ENCODE measurements at places on chromosomes 3 and 15.

- no peak for DNase-seq
Observed at GRCh38 chr3:127656906-127657305, 15.8 kb upstream of the ABTB1 start.

GRCh38 chr15:41022487-41023090 lies 69.3 kb downstream of the CHAC1 start:
- DNase-seq, result peak; percentile 40

DNA sequence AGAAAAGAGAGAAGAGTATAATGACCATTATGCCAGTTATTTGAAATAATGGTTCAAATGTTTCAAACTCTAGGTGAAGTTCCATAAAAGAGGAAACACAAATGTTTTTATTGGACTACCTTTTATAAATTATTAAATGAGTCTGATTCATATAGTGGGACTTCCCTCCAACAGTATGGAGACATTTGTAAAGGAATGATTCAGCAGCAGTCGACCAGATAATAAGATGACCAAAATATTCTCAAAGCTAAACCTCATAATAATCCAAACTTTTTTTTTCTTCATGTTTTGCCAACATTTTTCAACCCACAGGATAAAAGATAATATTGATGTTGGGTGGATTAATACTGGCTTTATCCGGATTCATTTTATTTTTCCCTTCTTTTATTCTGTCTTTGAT lies 18.8 kb downstream of the TIPARP start:
- no peak for DNase-seq

DNA sequence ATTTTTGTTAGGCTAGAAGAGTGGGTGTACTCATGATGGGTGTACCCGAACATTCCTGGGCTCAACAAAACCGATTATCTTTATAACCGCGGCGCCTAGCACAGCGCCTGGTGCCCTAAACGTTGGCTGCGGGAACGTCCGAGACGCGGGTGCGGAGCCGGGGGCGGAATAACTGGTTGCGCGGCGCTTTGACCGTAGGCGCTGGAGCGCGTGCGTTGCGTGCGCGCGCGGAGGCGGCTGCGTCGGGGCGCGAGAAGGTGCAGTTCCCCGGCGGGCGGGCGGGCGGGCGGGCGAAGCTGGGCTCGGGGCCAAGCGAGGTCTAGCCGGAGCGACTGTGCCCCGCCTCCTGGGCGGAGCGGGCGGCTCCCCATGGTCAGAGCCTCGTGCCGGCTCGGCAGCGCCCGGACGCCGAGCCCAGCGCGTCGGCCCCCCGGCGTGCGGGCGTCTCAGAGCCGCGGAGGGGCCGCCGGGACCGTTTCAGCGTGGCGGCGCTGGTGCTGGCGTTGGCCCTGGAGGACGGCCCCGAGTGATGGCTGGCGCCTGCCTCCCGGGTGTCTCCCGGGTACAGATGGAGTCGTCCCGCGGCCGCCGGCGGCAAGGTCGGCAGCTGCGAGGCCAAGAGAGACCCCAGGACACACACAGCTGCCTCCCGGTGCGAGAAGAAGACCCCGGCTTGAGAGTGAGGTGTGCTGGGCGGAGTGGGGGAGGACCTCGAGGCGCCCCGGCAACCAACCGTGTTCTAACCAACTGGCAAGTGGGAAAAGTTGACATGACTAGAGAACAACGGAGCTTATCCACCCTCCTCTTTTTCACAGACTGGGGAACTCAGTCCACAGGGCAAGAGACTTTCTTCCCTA lies at the start of gene PLAAT1:
TSS of gene PLAAT1 (plus strand) at position 373 of the 857 bp plus-strand sequence. CDS start 14,429 bp downstream, outside the sequence.
- DNase-seq, result no peak

- DNase-seq, result no peak
Observed at GRCh38 chr3:50369012-50369670, 9.8 kb upstream of the TMEM115 start.

DNA sequence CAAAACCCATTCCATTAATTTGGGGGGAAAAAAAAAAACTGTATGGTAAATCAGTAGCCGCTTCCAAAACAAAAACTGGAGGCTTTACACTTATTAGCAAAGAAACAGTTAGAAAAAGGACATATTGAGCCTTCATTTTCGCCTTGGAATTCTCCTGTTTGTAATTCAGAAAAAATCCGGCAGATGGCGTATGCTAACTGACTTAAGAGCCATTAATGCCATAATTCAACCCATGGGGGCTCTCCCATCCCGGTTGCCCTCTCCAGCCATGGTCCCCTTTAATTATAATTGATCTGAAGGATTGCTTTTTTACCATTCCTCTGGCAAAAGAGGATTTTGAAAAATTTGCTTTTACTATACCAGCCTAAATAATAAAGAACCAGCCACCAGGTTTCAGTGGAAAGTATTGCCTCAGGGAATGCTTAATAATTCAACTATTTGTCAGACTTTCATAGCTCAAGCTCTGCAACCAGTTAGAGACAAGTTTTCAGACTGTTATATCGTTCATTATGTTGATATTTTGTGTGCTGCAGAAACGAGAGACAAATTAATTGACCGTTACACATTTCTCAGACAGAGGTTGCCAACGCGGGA lies 9.4 kb upstream of the RPL24 start:
- peak; percentile 52 for DNase-seq

GRCh38 chr15:58314593-58315216 lies 117.1 kb upstream of the LIPC start:
- DNase-seq, result no peak

Measured in memory B cell (primary cell).